Stimulated activated naive CD8-positive, alpha-beta T cell treated with anti-CD3 and anti-CD28 coated beads, Interleukin-15, Interleukin-2, amounts not matched to agents 100 U/mL and 50 U/mL, for 24 hours (primary cell): ENCODE measurements at places on chromosomes 5 and 9.

- no peak for DNase-seq
These were observed 31.5 kb downstream of the RAPGEF1 start for GRCh38 chr9:131708226-131709002.

- DNase-seq: no peak
These were observed 110.0 kb upstream of the PRR16 start for GRCh38 chr5:120354126-120354525.

- DNase-seq: no peak
These were observed 57.6 kb downstream of the DPYSL3 start for GRCh38 chr5:147452165-147452811.

- DNase-seq: no peak
These were observed 4.2 kb downstream of the FREM1 start for GRCh38 chr9:14906000-14906399.

- DNase-seq: no peak
These were observed 9.7 kb upstream of the OBP2A start for GRCh38 chr9:135536216-135536615.

DNA sequence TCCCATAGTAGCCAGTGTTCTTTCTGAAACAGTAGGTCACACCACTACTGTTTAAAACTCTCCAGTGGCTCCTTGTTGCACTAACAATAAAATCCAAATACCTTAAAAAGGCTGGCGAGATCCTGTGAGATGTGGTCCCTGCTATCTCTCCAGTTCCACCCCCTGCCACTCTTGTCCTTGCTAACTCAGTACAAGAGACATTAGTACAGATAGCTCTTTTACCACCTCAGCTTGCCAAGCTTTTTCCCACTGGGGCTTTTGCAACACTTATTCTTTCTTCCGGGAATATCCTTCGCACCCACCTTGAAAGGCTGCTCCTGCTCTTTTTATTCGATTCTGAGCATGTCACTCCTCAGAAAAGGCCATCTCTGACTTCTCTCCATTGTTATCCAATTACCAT, 14.9 kb downstream of the NIPSNAP3B start:
- DNase-seq: no peak

- no peak for DNase-seq
These were observed 17.2 kb upstream of the RGS3 start for GRCh38 chr9:113446323-113446740.

DNA sequence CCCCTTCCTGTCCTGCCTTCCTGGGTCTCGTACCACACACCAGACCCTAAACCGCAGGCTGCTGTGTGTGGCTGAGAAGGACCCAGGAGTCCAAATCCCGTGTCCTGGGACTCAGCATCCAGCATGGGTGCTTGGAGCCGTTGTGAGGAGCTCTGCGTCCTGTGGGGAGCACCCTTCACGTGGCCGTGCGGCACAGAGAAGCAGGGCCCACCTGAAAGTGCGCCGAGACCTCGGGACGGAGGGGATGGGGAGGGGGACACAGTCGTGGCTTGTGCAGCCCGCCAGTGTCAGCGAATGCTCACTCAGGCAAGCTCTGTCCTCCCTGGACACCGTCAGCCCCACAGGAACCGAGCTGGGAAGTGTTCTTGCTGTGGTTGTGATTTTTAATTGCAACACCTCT, 244.6 kb downstream of the CACNA1B start:
- DNase-seq: no peak
